Ascending aorta (tissue), 2 donors: ENCODE measurements at places on chromosomes 2 and 18. TPM values are rescaled to one million over a fixed set of nuclear protein-coding genes. Genes with fewer than 3 reads are reported as not detected.

Gene SCN2A
- total RNA-seq = 0.53 TPM

Gene MALL
- 38.5 TPM for total RNA-seq

DNA sequence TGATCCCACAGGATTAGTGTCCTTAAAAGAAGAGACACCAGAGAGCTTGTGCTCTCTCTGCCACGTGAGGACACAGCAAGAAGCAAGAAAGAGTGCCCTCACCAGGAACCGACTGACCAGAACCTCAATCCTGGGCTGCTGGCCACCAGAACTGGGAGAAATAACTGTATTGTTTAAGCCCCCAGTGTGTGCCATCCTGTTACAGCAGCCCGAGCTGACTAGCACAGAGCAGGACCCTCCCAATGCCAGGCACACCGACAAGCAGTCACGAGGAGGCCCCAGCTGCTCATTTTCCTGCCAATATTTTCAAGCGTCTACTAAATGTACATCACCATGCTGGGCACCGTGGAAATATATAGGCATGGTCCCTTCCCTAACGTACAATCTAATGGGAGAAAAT, 17.1 kb downstream of the FAM178B start:
- H3K4me1 ChIP-seq = no peaks in the 10 kb centered on the region
- DNase-seq = no peak
- H3K27ac ChIP-seq = no peak overlapping the region
- H3K4me3 ChIP-seq = no peak overlapping the region
- H3K36me3 ChIP-seq = no peaks in the 10 kb centered on the region

GRCh38 chr2:127769587-127769986, 41.4 kb downstream of the WDR33 start:
- H3K27me3 ChIP-seq = no peaks in the 10 kb centered on the region
- H3K27ac ChIP-seq = no peak overlapping the region
- H3K36me3 ChIP-seq = peaks cover 36% of the 10 kb centered on the region
- DNase-seq = no peak
- no peaks in the 10 kb centered on the region for H3K4me1 ChIP-seq

Gene HSPD1
- 110 TPM for total RNA-seq

- no peak overlapping the region for H3K27ac ChIP-seq
- no peak for DNase-seq
- no peak overlapping the region for H3K4me3 ChIP-seq
- no peaks in the 10 kb centered on the region for H3K4me1 ChIP-seq
- H3K27me3 ChIP-seq = no peaks in the 10 kb centered on the region
Measured at GRCh38 chr2:26511466-26511865, 33.5 kb upstream of the OTOF start.

- no peaks in the 10 kb centered on the region for H3K27me3 ChIP-seq
- no peak overlapping the region for H3K4me3 ChIP-seq
- H3K27ac ChIP-seq = no peak overlapping the region
- no peaks in the 10 kb centered on the region for H3K36me3 ChIP-seq
- H3K4me1 ChIP-seq = no peaks in the 10 kb centered on the region
Measured at GRCh38 chr18:6024745-6025248, 129.5 kb upstream of the TMEM200C start.

- H3K4me1 ChIP-seq = no peaks in the 10 kb centered on the region
- H3K36me3 ChIP-seq = no peaks in the 10 kb centered on the region
- no peak overlapping the region for H3K4me3 ChIP-seq
- H3K27me3 ChIP-seq = no peaks in the 10 kb centered on the region
Measured at GRCh38 chr18:6269660-6270332, 144.9 kb downstream of the L3MBTL4 start.

- no peak for DNase-seq
- no peak overlapping the region for H3K27ac ChIP-seq
- no peaks in the 10 kb centered on the region for H3K27me3 ChIP-seq
- H3K4me3 ChIP-seq = no peak overlapping the region
Measured at GRCh38 chr2:237289139-237289538, 124.8 kb downstream of the COL6A3 start.

DNA sequence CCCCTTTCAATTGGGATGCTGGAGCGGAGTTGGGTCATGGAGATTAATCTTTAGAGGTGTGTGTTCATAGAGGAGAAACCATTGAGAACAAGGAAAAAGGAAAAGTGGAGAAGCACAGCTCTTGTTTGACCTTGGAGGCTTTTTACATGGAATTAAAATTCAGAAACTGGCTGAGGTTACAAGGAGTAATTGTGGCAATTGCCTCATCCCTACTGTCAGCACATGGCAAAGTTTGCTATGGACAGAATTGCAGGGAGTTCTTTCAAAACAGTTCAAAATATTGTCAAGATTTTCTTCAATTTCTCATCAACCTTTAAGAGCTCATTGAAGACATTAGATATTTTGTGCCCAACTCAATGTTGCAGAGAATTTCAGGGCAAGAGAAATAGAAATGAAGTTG, 232.7 kb downstream of the SLC8A1 start:
- no peaks in the 10 kb centered on the region for H3K27me3 ChIP-seq
- no peak for DNase-seq
- no peak overlapping the region for H3K27ac ChIP-seq
- peaks cover 3% of the 10 kb centered on the region for H3K4me1 ChIP-seq
- H3K36me3 ChIP-seq = no peaks in the 10 kb centered on the region

Gene RAB11FIP5
- 95.3 TPM for total RNA-seq

- peaks cover 18% of the 10 kb centered on the region for H3K4me1 ChIP-seq
- peak overlapping the region; percentile 22 for H3K4me3 ChIP-seq
- peak overlapping the region; percentile 61 for H3K27ac ChIP-seq
Measured at GRCh38 chr18:79567481-79568147, 112.0 kb upstream of the CTDP1 start.

GRCh38 chr2:233414273-233414654, 60.0 kb downstream of the DGKD start:
- peaks cover 28% of the 10 kb centered on the region for H3K4me1 ChIP-seq
- no peak overlapping the region for H3K4me3 ChIP-seq
- DNase-seq = no peak
- H3K36me3 ChIP-seq = no peaks in the 10 kb centered on the region

- H3K4me3 ChIP-seq = no peak overlapping the region
- no peak for DNase-seq
- no peaks in the 10 kb centered on the region for H3K27me3 ChIP-seq
- no peaks in the 10 kb centered on the region for H3K36me3 ChIP-seq
- H3K27ac ChIP-seq = no peak overlapping the region
Measured at GRCh38 chr2:219125886-219126270, 34.7 kb downstream of the NHEJ1 start.

Gene LIMS4
- 21.2 TPM for total RNA-seq

DNA sequence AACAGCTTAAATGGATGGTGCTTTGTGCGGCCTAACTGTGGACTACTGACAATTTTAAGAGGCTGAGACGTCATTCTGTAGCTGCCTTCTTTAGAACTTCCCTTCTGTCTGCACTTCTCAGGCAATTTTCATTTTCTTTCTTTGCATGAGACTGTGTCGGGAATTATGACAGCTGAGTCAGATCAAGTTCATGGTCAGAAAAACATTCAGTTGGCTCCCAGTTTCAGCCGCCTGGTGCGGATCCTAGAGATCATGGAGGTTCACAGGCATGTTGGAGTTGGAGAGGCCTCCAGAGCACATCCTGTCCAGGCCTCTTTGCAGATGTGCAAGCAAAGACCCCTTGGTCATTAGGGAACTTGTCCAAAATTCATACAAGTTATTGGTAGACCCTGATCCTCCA, 135.0 kb downstream of the TANC1 start:
- H3K27me3 ChIP-seq = no peaks in the 10 kb centered on the region
- H3K4me1 ChIP-seq = peaks cover 7% of the 10 kb centered on the region
- no peak overlapping the region for H3K27ac ChIP-seq
- DNase-seq = no peak
- H3K36me3 ChIP-seq = no peaks in the 10 kb centered on the region

DNA sequence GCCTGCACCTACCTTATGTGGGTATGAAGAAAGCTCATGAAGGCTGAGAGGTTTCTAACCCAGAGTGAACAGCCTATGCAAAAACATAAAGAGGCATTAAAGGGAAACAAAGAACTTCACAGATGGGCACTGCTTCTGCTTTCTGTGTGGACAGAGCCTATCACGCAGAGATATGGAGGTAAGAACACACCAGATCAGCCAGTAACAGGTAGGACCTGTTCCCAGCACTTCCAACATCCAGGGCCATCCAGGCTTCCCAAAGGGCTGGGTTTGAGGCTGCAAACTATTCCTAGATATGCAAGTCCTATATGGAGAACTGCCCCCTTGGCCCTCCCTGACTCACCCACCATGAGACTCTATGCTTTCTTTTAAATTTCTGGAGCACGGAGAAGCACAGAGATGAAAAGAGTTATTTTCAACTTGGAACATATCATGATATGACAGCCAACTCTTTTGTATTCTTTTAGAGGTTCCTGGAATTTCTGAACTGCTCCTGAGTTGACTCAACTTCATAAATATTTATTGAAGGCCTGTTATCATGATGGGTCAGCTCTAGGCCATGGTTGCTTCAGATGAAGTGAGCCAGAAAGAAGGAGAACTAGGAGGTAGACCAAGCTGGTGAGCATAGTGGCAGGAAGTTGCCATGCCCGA, 77.4 kb upstream of the PPP1CB start:
- H3K27me3 ChIP-seq = no peaks in the 10 kb centered on the region
- H3K4me3 ChIP-seq = no peak overlapping the region
- H3K27ac ChIP-seq = peak overlapping the region; percentile 51
- no peak for DNase-seq
- H3K36me3 ChIP-seq = no peaks in the 10 kb centered on the region
- H3K4me1 ChIP-seq = peaks cover 7% of the 10 kb centered on the region

GRCh38 chr2:67565262-67565661, 168.1 kb downstream of the ETAA1 start:
- H3K27ac ChIP-seq = no peak overlapping the region
- no peak for DNase-seq
- peaks cover 8% of the 10 kb centered on the region for H3K4me1 ChIP-seq
- no peaks in the 10 kb centered on the region for H3K36me3 ChIP-seq
- H3K27me3 ChIP-seq = no peaks in the 10 kb centered on the region

Gene GRP
- not detected for total RNA-seq

GRCh38 chr18:33700513-33700976, 122.5 kb downstream of the ASXL3 start:
- H3K27me3 ChIP-seq = no peaks in the 10 kb centered on the region
- H3K36me3 ChIP-seq = no peaks in the 10 kb centered on the region
- no peaks in the 10 kb centered on the region for H3K4me1 ChIP-seq
- H3K4me3 ChIP-seq = no peak overlapping the region
- H3K27ac ChIP-seq = no peak overlapping the region

GRCh38 chr18:59810735-59811520, 88.9 kb upstream of the PMAIP1 start:
- no peak overlapping the region for H3K4me3 ChIP-seq
- H3K27me3 ChIP-seq = no peaks in the 10 kb centered on the region
- H3K4me1 ChIP-seq = no peaks in the 10 kb centered on the region
- H3K36me3 ChIP-seq = no peaks in the 10 kb centered on the region
- no peak for DNase-seq

Gene GPR35
- total RNA-seq = not detected

Gene EIPR1
- 14.5 TPM for total RNA-seq

DNA sequence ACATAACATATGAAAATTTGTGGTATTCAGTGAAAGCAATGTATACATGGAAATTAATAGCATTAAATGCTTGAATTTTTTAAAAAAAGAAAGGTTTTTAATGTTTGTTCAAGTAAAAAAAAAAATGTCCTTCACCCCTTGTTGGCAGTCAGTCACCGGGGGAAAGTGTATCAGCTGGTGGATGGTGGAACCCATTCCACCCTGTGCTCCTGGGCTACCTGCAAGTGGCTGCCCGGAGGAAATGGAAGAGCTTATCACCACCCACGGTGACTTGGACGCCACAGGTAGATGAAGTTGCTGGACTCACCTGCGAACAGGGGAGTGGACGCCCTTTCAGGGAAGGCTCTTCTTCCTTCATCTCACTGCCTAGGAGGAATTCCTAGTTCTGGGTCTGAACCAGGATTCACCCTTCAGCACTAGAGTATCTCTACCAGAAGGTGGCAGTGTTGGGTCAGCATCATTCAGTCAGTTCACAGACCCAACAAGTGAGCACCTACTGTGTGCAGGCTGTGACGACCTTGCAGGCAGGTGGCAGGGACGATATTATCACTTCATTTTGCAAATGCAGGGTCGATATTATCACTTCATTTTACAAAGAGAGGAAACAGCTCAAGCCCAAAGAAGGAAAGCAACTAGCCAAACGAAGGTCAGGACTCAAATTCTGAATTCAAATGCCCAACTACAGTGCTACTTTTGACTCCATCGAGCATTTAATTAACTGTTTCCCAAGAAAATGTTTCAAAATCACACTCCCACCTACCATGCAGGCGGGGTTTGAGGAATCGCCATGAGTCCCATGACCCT, 35.8 kb downstream of the CIB4 start:
- no peaks in the 10 kb centered on the region for H3K36me3 ChIP-seq
- no peaks in the 10 kb centered on the region for H3K27me3 ChIP-seq
- H3K4me3 ChIP-seq = no peak overlapping the region
- no peaks in the 10 kb centered on the region for H3K4me1 ChIP-seq
- no peak overlapping the region for H3K27ac ChIP-seq

Gene SERPINB12
- total RNA-seq = 0.32 TPM

- H3K4me1 ChIP-seq = no peaks in the 10 kb centered on the region
- no peaks in the 10 kb centered on the region for H3K27me3 ChIP-seq
- H3K36me3 ChIP-seq = no peaks in the 10 kb centered on the region
- DNase-seq = no peak
- no peak overlapping the region for H3K4me3 ChIP-seq
Measured at GRCh38 chr2:1846046-1847015, 102.0 kb upstream of the PXDN start.

DNA sequence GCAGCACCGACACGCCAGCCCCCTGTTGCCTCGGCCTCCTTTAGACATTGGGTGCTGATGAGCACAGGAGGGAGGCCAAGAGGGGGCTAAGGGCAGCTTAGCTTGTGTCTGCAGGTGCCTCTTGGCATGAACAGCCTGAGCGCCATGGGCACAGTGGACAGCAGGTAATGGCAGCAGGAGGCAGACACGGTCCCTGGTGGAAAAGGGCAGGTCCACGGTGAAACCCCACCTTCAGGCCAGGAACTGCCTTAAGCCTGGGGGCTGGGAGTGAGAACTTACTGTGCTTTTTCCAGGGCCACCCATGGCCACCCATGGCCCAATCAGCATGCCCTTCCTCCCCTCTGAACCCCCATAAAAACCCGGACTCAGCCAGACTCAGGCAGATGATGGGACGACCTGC, 633.4 kb upstream of the TMEFF2 start:
- H3K27me3 ChIP-seq = no peaks in the 10 kb centered on the region
- no peaks in the 10 kb centered on the region for H3K36me3 ChIP-seq
- no peak for DNase-seq
- no peak overlapping the region for H3K27ac ChIP-seq

DNA sequence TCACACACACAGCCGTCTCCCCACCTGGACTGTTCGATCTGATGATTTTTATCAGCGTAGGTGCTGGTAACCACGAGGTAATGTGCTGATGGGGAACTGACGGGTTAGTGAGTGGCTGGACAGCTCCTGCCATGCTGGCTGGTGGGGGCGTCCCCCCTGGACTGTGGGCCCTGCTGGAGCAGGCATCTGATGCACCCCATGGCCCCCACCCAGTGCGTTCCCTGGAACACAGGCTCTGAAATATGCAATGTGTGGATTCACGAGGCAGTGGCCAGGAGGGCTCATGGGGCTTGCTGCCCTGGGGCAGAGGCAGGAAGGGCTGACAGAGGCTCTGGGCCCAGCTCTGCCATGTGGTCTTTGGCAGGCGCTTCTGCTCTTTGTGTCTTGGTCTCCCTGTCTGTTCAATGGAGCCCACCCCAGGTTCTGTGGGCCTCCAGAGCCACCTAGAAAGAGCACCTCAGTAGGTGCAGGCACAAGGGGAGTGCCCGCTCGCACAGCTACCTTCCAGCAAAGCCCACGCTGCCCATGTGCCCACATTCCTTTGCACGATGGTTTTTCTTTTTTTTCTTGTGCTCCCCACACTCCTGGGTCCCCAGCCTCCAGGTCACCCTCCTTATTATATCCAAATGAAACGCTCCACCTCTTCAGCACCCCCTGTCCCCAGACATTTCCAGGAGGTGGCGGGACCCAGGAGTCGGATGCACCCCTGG, 10.3 kb upstream of the PXDN start:
- no peaks in the 10 kb centered on the region for H3K36me3 ChIP-seq
- no peak overlapping the region for H3K27ac ChIP-seq
- no peaks in the 10 kb centered on the region for H3K27me3 ChIP-seq
- H3K4me1 ChIP-seq = peaks cover 10% of the 10 kb centered on the region
- H3K4me3 ChIP-seq = no peak overlapping the region
